Cardiac muscle cell (in vitro differentiated cells and primary cell): ENCODE measurements at places on chromosomes 7 and 10. TPM values are rescaled to one million over a fixed set of nuclear protein-coding genes. Genes with fewer than 3 reads are reported as not detected.

The EBLN1 gene
- total RNA-seq, result not detected in 2 replicates

The ADAM8 gene
- total RNA-seq, result 2.8 and 6.9 TPM in 2 replicates

The SAP25 gene
- total RNA-seq, result 1.4 and 1.5 TPM in 2 replicates

The JAZF1 gene
- 6.1 and 9.8 TPM in 2 replicates for total RNA-seq

DNA sequence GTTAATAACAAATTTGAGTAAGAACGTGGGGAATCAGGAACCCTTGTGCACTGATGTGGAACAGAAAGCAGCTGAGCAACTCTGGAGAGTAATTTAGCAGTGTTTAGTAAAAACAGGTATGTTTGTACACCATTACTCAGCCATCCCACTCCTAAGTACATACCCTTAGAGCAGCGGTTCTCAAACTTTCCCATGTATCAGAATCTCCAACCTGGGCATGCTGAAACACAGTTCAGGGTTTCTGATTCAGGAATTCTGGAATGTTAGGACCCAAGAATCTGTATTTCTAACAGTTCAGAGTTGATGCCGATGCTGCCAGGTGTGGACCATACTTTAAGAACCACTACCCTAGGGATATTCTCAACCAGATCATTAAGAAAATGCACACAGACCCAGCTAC, 5.1 kb downstream of the SGMS1 start:
- no peak for DNase-seq
- no peaks in the 10 kb centered on the region for H3K27me3 ChIP-seq
- H3K4me1 ChIP-seq, result peaks cover 16% of the 10 kb centered on the region
- no peak overlapping the region for H3K27ac ChIP-seq
- no peaks in the 10 kb centered on the region for H3K36me3 ChIP-seq

GRCh38 chr7:22210355-22210754, 146.6 kb downstream of the RAPGEF5 start:
- H3K36me3 ChIP-seq, result no peaks in the 10 kb centered on the region
- DNase-seq, result no peak
- peaks cover 3% of the 10 kb centered on the region for H3K27me3 ChIP-seq
- no peak overlapping the region for H3K4me3 ChIP-seq
- no peaks in the 10 kb centered on the region for H3K4me1 ChIP-seq

DNA sequence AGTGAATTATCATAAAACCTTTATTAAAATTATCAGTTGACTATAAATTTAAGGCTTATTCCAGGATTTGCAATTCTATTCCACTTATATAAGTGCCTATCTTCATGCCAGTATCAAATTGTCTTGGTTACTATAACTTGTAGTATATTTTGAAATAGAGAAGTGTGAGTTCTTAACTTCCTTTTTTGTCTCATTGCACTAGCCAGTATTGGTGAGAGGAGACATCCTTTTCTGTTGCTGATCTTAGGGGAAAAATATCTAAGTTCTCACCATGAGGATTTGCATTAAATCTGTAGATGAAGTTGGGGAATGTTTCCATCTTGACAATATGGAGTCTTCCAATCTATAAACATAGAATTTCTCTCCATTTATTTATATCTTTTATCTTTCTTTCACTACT, 104.2 kb upstream of the MKI67 start:
- no peaks in the 10 kb centered on the region for H3K27me3 ChIP-seq
- DNase-seq, result no peak
- no peak overlapping the region for H3K27ac ChIP-seq
- H3K4me1 ChIP-seq, result no peaks in the 10 kb centered on the region

DNA sequence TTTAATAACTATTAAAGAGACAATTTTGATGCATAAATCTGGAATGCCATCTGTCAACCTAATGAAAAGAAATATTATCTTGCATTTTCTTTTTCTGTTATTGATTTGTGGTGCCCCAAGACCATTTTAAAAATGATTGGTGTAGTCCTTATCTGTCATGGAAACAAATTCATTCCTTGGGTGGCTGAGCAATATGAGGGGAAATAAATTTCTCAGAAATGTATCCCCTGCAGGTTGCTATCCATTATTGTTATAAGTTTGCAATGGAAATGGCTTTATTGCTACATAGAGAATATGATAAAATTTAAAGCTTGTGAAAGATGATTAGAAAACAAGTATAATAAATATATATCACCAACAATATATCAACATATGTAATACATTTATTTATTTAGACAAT, 607.0 kb downstream of the DNAJB9 start:
- no peak for DNase-seq
- no peak overlapping the region for H3K4me3 ChIP-seq
- H3K27me3 ChIP-seq, result no peaks in the 10 kb centered on the region
- H3K36me3 ChIP-seq, result no peaks in the 10 kb centered on the region
- no peaks in the 10 kb centered on the region for H3K4me1 ChIP-seq

DNA sequence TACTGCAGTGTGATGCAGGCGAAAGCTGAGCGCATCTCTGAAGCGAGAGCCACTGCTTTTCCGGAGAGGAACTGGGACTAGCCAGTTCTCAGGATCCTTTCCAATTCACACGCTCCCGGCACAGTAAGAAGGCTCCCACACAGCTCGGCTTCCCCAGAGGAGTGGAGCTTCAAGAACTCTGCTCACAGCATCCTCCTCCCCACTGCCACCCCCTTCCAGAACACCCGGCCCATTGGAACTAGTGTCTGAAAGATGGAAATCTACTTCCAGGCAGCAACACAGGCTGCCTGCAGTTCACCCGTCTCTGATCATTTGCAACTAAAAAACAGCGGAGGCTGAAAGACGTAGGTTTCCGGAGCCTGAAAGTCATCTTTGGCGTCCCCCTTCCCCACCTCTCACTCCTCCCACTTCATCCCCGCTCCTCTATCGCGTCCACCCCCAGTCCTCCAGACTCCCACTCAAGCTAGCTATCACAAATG, at the start of gene DGKB:
Gene DGKB, minus strand, starts transcription at position 163 of the 479 bp plus-strand sequence.
- no peaks in the 10 kb centered on the region for H3K27me3 ChIP-seq
- peak within 1 kb of the TSS; percentile 25 for H3K4me3 ChIP-seq
- DNase-seq, result peak; percentile 40
- no peaks in the 10 kb centered on the region for H3K4me1 ChIP-seq
- H3K27ac ChIP-seq, result no peak within 1 kb of the TSS

GRCh38 chr7:123522066-123522465, 12.3 kb downstream of the IQUB start:
- H3K4me3 ChIP-seq, result no peak overlapping the region
- H3K27me3 ChIP-seq, result no peaks in the 10 kb centered on the region
- no peak for DNase-seq
- no peaks in the 10 kb centered on the region for H3K36me3 ChIP-seq
- H3K27ac ChIP-seq, result no peak overlapping the region

GRCh38 chr7:90655566-90655965, 59.4 kb downstream of the CDK14 start:
- no peak for DNase-seq
- no peak overlapping the region for H3K4me3 ChIP-seq

- no peaks in the 10 kb centered on the region for H3K27me3 ChIP-seq
- DNase-seq, result no peak
- H3K36me3 ChIP-seq, result no peaks in the 10 kb centered on the region
- H3K4me1 ChIP-seq, result peaks cover 16% of the 10 kb centered on the region
Observed at GRCh38 chr7:105887569-105888189, 11.3 kb upstream of the ATXN7L1 start.

GRCh38 chr7:22316914-22317313, 40.0 kb downstream of the RAPGEF5 start:
- H3K27me3 ChIP-seq, result no peaks in the 10 kb centered on the region
- DNase-seq, result no peak
- no peaks in the 10 kb centered on the region for H3K4me1 ChIP-seq
- H3K27ac ChIP-seq, result no peak overlapping the region

DNA sequence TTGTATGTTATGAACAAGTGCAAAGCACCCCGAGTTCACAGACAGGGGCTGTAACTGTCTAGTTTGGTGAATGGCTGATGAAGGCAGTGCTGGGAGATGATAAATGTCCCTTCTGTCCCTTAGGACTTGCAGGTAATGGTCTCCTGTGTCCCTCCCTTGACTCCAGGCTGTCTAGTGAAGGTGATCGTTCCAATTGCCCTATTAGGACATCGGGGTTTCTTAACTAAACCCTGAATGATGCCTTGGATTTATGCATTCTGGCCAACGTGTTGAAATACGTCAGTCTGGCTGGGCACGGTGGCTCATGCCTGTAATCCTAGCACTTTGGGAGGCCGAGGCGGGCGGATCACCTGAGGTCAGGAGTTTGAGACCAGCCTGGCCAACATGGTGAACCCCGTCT, 69.4 kb downstream of the PFKFB3 start:
- peak overlapping the region; percentile 66 for H3K27ac ChIP-seq
- H3K4me1 ChIP-seq, result peaks cover 21% of the 10 kb centered on the region
- no peaks in the 10 kb centered on the region for H3K36me3 ChIP-seq
- no peak for DNase-seq
- H3K27me3 ChIP-seq, result no peaks in the 10 kb centered on the region

DNA sequence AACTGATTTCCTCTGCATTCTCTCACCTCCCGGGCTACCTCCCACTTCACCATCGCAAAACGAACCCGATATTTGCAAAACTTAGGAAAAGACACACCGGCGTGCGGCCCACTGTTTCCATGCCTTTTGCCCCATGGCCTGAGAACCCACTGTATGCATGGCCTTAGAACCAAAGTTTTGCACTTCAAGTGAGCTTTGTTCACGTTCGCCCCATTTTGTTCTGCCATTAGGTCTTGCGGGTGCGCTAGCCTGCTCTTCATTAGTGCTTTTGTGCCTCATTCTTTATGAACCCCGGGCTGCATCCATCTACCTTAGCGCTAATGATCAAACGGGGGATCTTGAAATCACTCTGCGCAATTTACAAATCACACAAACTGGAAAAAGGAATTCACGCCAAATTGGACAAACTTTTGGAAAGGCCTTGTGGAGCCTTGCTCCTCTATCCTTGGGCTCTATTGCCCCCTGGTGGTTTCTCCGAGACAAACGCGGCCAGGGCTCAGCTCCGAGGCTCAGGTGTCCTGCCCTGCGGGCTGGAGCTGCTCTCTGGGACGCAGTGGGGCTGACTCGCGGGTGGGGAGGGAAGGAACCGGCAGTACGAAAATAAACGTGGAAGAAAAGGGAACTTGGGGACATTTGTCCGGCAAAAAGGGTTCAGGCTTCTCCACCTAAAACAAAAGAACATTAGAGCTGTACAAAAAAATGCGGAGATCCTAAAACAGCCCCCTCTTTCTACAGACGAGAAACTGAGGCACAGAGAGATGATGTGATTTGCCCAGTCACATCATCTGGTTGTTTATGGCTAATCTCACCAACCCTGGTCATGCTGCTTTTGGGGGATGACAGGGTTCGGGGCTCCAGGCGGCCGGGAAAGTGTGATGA, 300.4 kb upstream of the NFE2L3 start:
- H3K36me3 ChIP-seq, result no peaks in the 10 kb centered on the region
- H3K4me1 ChIP-seq, result peaks cover 49% of the 10 kb centered on the region
- H3K27me3 ChIP-seq, result no peaks in the 10 kb centered on the region
- no peak overlapping the region for H3K27ac ChIP-seq

- no peaks in the 10 kb centered on the region for H3K4me1 ChIP-seq
- no peak overlapping the region for H3K4me3 ChIP-seq
- no peak overlapping the region for H3K27ac ChIP-seq
- H3K27me3 ChIP-seq, result no peaks in the 10 kb centered on the region
- H3K36me3 ChIP-seq, result no peaks in the 10 kb centered on the region
Observed at GRCh38 chr10:23433701-23434100, 5.2 kb upstream of the OTUD1 start.
